Stimulated activated CD8-positive, alpha-beta memory T cell treated with anti-CD3 and anti-CD28 coated beads, Interleukin-2, amount 100 ng/mL, for 48 hours (primary cell): ENCODE measurements at places on chromosomes 5 and 9.

DNA sequence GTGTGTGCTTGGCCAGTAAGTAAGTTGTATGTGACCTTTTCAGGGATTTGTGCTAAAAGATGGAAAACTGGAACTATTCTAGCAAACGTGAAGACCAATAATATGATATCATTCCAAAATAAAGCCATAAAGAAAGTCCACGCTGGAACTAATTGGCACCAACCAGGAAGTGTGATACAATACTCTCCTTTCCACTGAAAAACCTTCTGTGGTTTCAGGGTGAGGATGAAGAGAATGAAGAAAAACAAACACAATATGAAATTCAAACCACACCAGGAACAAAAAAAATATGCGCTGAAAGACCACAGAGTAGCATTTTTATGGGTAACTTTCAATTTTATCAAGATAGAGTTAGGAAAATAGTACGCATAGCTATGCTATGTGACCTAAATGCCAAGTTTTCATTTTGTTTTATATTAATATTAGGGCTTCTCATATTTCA is 105.8 kb downstream of the EFNA5 start:
- DNase-seq = no peak

GRCh38 chr9:16515207-16515606 is 355.3 kb downstream of the BNC2 start:
- no peak for DNase-seq

DNA sequence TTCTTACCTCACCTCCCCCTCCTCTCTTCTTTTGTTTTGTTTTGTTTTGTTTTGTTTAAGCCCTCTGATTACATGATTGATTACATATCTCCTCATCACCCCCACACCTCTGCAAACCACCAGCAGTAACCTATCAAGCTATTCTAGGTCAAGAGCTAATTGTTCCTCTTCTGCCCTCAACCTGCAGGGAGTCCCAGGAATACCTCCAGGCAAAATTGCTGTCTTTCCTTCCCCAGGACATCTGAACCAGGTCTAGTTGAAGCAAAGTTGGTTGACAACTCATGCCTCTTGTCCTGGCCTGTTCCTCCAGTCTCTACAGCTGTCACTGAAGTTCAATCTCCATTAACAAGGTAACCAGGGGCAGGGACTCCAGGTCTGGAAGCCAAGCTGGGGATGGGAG is 80.0 kb upstream of the PTGER4 start:
- no peak for DNase-seq

DNA sequence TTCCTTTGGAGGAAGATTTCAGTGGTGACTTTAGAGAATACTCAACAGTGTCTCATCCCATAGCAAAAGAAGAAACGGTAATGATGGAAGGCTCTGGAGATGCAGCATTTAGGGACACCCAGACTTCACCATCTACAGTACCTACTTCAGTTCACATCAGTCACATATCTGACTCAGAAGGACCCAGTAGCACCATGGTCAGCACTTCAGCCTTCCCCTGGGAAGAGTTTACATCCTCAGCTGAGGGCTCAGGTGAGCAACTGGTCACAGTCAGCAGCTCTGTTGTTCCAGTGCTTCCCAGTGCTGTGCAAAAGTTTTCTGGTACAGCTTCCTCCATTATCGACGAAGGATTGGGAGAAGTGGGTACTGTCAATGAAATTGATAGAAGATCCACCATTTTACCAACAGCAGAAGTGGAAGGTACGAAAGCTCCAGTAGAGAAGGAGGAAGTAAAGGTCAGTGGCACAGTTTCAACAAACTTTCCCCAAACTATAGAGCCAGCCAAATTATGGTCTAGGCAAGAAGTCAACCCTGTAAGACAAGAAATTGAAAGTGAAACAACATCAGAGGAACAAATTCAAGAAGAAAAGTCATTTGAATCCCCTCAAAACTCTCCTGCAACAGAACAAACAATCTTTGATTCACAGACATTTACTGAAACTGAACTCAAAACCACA is 67.4 kb downstream of the VCAN start:
- DNase-seq = no peak

DNA sequence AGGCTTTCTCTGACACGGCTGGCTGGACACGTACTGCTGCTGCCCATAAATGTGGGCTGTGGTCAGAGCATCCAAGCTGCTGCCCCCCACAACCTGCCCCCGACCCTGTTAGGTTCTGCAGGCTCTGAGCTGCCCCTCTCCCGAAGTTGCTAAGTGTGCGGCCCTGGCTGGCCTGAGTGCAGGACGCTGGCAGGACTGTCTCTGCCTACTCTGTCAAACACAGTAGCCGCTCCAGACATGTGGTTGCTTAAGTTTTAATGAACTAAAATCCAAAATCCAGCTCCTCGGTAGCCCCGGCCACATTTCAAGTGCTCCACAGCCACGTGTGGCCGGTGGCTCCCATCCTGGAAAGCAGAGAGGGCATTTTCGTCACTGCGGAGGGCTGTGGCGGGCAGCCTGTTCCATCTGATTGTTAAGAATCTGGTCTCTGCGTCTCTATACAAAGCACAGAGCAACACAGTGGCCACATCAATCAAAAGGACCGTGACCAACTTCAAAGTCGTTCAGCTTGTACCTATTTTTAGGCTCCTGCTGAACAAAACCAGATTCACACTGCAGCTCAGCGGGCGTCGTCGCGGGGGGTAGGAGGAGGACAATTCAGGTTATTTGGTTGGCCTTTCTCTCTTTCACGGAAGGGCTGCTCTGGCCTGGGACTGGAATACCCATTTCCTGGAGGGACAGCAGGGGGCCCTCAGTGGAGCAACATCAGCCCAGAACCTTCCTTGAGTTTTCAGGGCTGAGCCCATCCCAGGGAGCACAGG is 68.9 kb downstream of the PTCH1 start:
- no peak for DNase-seq

- DNase-seq = no peak
Measured at GRCh38 chr9:121232251-121232650, 30.6 kb upstream of the RAB14 start.

DNA sequence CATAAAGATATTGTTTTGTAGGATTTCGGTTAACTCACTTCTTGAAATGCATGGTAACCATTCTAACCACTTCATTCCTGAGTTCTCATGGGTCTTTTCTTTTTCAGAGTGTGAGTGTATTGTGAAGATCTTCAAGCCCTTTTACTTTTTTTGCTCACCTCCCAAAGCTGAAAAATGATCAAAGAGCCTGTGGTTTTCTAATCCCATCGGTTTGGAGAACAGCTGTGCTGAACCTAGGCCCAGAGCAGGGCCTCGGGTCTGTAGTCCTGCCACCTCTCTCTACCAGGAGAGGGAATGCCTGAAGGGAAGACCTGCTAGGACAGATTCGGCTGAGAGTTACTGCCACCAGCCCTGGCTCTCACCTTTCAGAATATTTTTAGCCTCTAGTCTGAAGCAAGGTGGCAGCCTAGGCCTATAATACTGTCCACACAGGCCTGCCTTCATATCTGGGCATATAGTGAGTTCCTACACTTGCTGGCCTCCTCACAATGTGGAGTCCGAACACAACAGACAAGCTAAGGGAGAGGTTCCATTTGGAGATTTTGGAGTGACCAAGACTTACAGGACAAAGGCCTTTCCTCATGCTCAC is 13.8 kb downstream of the RGMB start:
- no peak for DNase-seq

DNA sequence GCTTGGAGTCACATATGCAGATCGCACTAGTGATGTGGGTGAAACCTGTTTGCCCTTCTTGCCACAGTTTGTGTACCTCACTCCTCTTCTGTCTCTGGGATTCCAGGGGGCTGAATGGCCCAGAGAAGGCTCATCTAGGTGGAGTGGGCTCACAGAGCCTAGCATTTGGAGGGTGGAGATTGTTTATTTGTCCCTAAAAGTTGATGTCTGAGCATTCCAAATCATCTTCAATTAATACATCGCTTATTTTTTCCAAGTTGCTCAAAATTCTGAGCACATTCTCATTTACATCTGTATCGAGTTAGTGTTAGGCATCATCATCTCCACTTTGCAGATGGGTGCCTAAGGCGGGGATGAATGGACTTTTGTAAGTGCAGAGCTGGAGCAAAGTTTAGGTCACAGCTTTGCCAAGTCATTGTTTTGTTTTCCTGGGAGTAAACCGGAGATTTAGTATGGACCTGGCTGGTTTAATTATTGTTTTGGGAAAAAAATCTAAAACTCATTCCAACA is 2.0 kb downstream of the ABL1 start:
- no peak for DNase-seq

- DNase-seq = no peak
Measured at GRCh38 chr5:169583101-169583423, 511 bp upstream of the SPDL1 start.
